ENCODE measurements at places on chromosomes 5 and 9. TPM values are rescaled to one million over a fixed set of nuclear protein-coding genes. Genes with fewer than 3 reads are reported as not detected.

Gene AKNA
- 2.5 TPM for total RNA-seq

DNA sequence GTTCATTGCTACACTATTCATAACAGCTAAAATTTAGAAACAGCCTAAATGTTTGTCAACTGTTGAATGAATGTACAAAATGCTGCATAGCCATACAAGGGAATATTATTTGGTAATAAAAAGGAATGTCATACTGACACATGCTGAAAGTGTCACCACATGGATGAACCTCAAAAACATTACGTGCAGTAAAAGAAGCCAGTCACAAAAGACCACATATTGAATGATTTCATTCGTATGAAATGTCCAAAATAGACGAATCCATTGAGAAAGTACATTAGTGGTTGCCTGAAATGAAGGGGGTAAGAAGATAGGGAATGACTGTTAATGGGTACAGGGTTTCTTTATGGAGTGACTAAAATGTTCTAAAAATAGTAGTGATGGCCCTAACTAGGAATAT is 11.6 kb upstream of the ECM2 start:
- DNase-seq, result no peak

Gene ANXA2R
- 0.95 TPM for total RNA-seq

DNA sequence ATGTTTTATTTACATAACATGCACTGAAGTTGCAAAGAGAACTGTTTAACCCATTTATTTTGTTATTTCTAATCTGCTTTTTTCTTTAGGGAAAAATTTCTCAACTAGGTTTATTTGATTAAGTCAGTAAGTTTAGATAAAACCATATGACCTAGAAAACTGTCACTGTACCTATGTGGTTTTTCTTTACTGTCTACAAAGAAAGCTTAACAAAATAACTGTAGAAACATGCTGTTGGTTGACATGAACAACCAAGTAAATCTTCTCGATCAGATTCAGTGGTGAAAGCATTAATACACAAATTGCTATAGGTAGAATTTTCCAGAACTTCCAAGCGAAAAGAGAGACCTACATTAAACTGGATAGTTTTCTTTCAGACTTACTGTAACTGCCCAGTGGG is 137.4 kb downstream of the PCSK5 start:
- DNase-seq, result no peak

GRCh38 chr5:87074934-87075541 is 192.6 kb upstream of the RASA1 start:
- no peak for DNase-seq

DNA sequence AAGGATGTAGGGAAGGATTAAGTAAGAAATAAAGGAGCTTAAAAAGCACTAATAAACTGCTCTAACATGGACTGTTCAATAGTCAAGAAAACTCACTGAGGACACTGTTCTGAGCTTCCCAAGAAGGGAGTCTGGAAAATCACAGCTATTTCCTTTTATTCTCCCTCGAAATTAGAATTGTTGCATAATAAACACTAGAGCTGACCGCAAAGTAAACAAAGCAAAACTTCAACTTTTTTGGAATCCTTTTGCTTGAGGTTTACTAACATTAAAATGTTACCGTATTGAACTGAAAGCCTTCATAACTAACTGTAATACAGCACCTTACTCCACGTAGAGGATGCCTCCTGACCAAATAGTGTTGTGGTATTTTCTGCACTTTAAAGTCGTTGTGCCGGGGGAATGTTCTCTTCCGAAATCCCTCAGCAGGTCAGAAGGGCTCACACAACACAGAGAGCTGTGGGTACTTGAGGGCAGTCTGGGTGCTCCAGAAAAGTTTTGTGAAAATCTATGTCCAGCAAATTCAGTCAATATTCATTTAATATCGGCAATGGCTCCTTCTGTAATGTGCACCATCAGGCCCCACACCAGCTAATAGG is 59.2 kb downstream of the TTLL11 start:
- no peak for DNase-seq

GRCh38 chr5:128770907-128771306 is 194.4 kb upstream of the SLC27A6 start:
- DNase-seq, result no peak

- DNase-seq, result no peak
Observed at GRCh38 chr5:5752844-5753243, 330.4 kb downstream of the ICE1 start.

DNA sequence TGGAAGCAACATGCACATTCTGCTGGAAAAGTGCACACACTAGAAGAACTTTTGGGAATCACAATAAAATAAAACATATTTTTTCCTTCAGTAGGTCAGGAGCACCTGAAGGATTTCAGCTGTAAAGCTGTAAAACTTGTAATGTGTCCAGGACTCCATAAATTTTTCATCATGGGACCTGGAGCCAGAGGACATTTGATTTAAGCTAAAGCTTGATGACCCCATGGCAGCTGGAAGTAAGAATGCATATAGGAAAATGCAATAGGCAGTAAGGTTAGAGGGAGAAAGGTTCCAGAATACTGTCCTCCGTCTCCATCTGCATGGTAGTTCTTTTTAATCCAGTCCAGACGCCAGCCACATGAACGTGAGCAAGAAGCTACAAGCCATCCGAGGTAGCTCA is 166.0 kb downstream of the ADAMTSL1 start:
- DNase-seq, result no peak

Gene MTAP
- 74.1 TPM for total RNA-seq

Gene NUTM2G
- total RNA-seq, result not detected

DNA sequence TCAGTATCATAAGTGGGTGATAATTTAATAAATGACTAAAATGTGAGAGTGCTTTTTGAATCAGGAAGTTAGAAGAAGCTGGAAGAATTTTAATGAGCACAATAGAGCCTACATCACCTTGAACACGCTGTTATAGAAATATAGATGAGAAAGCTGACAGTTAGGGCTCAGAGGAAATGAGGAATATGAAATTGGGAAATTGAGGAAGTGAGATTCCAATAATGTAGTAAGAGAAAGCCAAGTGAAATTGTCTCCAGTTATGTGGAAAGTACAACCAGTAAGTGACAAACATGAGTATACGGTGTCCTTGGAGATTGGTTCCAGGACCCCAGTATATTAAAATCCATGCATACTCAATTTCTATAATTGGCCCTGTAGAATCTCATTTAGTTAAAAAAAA is 235.9 kb upstream of the FAM174A start:
- DNase-seq, result no peak

All from HepG2 (cell line).